ENCODE measurements at places on chromosomes 1 and 21.

DNA sequence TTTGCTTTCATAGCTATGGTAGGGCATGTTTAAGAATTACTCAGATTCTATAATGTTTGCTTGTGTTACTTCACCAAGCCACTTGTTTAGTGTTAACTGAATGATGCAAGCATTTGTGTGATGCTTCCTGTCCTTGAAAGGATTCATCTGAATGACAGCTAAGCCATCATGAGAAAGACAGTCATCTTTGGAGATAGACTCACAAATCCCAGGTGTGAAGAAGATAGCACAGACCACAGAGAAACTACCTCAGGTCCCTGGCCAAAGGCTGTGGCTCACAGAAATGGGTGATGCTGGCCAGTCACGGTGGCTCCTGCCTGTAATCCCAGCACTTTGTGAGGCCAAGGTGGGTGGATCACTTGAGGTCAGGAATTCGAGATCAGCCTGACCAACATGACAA is 321.4 kb downstream of the DPYD start:
- DNase-seq = no peak

DNA sequence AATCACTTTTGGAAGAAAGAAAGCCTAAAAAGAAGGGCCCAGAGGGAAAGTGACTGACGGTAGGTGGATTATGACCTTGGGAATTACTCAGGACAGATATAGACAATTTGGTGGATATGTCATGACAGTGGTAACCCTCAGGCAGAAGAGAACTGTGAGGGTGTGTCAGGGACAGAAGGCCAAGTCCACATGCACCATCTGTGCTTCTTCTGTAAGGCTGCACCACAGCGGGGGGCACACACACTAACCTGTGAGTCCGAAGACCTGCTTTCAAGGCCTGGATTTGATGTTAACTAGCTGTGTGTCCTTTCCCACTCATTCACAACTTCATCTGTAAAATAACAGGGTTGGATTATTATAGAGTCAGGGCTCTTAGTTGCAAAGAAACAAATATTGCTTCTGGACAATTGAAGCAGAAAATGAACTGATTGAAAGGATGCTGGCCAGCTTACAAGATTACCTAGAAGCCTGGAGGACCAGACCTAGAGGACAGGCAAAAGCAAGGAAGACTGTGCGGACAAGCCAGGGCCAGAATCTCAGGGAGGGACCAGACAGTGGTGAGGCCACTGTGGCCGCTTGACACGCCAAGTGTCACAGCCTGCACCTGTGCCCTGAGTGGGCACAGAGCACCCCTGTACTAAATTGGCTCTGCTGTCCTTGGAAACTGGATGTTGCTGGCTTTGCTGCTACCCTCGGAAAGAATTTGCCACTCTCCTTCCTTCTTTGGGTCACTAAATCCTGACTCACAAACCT is 34.7 kb upstream of the USP24 start:
- no peak for DNase-seq

- DNase-seq = no peak
These were observed 322.4 kb upstream of the DEPDC1 start for GRCh38 chr1:68819190-68819829.

- no peak for DNase-seq
These were observed 292.2 kb downstream of the SMYD3 start for GRCh38 chr1:246214708-246215509.

- no peak for DNase-seq
These were observed 3.2 kb downstream of the MTHFR start for GRCh38 chr1:11802616-11802972.

DNA sequence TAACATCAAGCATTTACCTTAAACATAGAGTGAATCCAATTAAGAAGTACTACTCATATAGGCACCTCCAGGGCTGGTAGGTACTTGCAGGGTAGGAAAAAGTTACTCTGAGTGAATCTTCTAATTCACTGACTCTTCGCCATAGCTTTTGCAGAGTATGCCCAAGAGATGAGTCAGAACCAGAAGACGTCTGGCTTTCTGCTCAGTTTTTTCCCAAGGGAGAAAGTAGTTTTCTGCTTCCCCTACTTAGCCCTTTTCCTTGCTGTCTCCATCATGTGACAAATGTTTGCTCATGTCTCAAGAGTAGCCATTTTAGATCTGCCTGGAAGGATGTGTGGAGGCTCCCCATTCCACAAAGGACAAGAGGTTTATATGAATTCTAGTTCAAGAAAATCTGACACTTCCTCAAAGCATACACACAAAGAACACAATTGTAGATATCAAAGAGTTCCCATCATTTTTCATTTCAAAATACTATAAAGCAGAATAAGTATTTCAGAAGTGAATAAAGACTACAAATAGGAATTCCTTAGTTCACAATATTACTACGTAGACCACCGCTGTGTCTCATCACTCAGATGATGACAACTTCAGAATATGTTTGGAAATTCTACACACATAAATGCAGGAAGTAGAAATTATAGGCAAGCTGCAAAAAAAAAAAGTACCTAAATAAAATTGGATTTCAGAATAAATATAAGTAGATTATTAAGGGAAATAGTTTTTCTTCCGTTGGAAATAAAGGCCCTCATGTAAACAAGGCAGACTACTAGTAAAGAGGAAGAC is 98.5 kb downstream of the ASH1L start:
- no peak for DNase-seq

DNA sequence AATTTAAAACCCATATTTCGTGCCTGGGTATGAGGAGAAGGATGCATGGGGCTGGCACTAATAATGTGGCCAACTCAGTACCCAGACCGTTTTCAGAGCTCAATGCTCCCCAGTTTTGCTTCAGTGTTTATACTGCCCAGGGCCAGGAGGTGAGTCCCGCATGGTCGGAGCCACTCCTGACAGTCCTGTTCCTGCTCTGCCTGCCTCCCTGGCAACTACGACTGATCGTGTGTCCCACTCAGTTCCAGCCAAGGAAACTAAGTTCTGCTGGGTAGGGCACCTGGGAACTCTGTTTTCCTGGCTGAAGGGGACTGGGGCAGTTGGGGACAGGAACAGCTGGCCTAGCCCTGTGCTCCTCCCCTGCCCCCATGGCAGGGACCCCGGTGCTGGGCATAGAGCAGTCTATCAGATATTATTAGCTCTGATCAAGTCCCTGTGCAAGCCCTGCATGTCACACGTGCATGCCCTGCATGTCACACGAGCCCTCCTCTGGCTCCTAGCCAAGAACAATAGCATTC is 19.2 kb downstream of the S100A7 start:
- DNase-seq = no peak

- no peak for DNase-seq
These were observed 14.4 kb downstream of the MYOC start for GRCh38 chr1:171637928-171638576.

DNA sequence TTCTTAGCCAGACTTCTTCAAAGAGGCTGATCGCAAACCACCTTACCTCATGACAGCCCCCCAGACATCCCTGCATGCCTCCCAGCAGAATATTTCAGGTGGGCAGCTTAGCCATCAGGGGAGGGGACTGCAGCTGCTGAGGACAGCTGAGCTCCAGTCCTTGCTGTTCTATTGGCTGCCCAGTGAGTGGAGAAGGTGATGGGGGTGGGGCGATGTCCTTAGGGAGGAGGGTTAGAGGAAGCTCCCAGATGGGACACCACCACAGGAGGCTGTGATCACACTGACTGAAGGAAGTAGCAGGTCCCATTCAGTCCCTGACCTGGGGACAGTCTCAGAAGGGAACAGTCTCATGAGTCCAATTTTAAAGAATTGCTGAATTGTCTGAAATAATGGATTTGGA is 38.3 kb downstream of the GJA5 start:
- DNase-seq = no peak

DNA sequence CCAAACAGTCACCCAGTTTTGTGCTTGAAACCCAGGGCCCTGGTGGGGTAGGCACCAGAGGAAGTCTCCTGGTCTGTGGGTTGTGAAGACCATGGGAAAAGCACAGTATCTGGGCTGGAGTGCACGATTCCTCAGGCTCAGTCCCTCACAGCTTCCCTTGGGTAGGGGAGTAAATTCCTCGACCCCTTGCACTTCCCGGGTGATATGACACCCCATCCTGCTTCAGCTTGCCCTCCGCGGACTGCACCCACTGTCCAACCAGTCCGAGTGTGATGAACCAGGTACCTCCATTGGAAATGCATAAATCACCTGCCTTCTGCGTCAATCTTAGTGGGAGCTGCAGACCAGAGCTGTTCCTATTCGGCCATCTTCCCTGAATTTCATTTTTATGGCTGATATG is 133.9 kb upstream of the KCTD3 start:
- DNase-seq = no peak

DNA sequence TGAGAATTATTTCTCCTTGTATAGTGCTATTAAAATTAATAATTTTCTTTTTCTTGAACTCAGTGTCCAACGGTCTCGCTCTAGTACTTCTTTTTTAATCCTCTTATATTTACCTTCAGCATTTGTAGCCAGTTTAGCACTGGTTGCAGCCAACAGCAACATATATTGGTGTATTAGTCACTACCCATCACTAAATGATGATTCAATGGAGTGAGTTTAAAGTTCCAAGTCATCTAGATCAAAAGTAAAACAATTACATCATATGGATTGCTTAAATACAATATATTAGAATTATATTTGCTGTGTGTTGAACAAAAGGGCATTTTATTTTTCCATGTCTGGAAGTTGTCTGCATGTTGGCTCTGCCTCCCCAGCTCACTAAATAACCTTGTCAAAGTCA is 591.8 kb downstream of the ADGRL2 start:
- DNase-seq = no peak

DNA sequence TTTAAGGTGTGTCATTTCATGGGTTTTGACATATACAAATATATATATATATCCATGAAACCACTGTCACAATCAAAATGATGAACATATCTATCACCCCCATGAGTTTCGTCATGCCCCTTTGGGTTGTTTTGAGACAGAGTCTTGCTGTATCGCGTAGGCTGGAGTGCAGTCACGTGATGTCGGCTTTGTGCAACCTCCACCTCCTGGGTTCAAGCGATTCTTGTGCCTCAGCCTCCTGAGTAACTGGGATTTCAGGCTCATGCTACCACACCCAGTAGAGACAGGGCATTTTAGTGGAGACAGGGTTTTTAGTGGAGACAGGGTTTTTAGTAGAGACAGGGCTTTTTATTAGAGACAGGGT is 8.0 kb downstream of the HJV start:
- DNase-seq = no peak

GRCh38 chr1:70487459-70487815 is 76.4 kb downstream of the CTH start:
- DNase-seq = no peak

DNA sequence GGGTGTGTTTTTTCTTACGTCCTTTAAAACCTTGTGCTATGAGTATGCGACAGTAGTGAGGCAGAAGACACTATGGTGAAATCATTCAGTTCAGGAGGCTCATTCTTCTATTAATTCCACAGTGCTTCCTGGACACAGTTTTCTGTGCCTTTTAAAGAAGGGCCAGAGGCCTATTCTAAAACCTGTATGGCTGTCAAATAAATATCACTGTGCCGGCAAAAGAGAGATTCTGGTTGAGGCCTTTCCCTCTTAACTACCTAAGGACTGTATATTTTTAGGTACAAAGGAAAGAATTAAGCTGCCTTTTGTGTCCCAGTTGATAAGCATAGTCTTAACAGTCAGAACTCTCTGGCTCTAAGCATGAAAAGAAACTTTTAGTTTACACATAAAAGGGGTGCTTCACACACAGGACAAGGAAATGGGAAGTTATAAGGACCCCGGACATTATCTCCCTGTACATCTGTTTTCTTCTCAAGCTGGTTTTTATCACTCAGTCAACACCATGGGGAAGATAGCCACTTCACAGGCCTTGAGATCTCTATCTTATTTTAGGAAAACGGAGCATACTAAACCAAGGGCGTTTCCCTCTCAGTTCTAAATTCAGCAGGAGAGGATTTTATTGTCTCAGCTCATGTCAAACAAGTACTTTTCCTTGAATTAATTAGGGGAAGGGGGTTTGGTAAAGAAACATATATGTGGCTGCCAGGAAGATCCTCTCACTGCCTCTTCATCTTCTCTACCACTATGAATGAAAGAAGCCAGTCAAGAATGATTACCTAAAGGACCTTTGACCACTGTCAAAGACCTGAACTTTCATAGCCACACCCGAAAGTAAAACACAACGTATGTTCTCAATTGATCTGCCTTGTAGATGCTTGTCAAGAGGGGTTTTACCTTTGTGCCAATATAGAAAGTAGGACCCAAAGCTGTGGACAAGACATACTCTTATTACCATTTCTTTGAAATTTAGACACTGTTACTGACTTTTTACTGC is 71.4 kb upstream of the HSPA13 start:
- no peak for DNase-seq

- no peak for DNase-seq
These were observed 15.1 kb downstream of the SOX13 start for GRCh38 chr1:204087893-204088528.

GRCh38 chr1:83849191-83850061 is 149.5 kb downstream of the TTLL7 start:
- no peak for DNase-seq

GRCh38 chr1:107874221-107874620 is 90.8 kb downstream of the VAV3 start:
- DNase-seq = no peak

DNA sequence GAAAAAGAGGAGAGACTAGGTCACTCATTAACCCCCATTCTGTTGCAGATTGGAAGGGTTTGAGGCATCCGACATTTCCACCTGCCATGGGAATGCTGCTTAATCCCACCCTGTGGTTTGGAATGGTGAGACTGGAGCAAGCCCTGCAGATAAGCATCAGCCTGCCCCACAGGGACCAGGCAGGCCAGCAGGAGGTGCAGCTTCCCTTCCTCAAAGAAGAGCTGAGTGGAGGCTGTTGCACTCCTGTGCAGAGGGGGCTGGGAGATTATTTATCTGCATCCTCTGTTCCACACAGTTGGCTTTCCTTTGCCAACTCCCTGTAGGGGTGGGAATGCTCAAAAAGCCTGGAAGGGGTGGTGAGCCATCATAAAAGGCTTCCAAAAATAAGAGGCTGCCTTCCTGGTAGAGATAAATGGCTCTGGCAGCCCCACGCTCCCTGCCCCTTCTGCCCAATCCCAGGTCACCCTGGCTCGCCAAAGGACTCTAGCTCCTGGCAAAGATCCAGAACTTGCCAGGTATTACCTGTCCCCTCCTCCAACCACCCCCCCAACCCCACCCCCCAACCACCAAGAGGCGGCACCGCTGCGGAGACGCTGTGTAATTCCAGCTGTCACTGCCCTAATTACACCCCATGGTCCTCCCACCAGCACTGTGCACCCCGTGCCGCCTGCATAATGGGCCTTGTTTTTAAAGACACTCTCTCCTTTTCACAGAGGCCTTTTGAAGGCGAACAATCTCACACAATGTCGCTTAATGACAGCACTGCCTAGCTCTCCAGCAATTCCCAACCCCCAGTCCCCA is 83.0 kb upstream of the ZC3H12A start:
- no peak for DNase-seq

GRCh38 chr1:171940368-171940767 is 99.1 kb downstream of the DNM3 start:
- no peak for DNase-seq

GRCh38 chr21:45109831-45110492 is 35.6 kb downstream of the ADARB1 start:
- DNase-seq = no peak

All from stimulated activated CD8-positive, alpha-beta memory T cell treated with anti-CD3 and anti-CD28 coated beads, Interleukin-7, amount 100 ng/mL, for 24 hours (primary cell).